ENCODE measurements at places on chromosomes 7 and 10.
A peak's percentile ranks its signal among the peaks of the same experiment; 100 is the strongest.

GRCh38 chr7:119132436-119132835 lies 907.9 kb downstream of the ANKRD7 start:
- no peak for DNase-seq

DNA sequence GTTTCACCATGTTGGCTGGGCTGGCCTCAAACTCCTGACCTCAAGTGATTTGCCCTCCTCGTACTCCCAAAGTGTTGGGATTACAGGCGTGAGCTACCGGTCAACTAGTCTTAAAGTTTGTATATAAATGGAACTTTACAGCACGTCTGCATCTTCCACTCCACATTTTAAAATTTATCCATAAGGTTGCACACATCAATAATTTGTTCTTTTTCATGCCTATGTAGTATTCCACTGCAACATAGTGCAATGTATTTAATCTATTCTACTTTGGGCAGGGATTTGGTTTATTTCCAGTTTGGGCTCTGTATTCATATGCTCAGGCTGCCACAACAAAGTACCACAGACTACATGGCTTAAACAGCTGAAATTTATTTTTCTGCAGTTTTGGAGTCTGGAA lies 90.0 kb downstream of the NPTX2 start:
- no peak for DNase-seq

- DNase-seq: no peak
These were observed 23.2 kb downstream of the ABCB4 start for GRCh38 chr7:87452279-87452678.

DNA sequence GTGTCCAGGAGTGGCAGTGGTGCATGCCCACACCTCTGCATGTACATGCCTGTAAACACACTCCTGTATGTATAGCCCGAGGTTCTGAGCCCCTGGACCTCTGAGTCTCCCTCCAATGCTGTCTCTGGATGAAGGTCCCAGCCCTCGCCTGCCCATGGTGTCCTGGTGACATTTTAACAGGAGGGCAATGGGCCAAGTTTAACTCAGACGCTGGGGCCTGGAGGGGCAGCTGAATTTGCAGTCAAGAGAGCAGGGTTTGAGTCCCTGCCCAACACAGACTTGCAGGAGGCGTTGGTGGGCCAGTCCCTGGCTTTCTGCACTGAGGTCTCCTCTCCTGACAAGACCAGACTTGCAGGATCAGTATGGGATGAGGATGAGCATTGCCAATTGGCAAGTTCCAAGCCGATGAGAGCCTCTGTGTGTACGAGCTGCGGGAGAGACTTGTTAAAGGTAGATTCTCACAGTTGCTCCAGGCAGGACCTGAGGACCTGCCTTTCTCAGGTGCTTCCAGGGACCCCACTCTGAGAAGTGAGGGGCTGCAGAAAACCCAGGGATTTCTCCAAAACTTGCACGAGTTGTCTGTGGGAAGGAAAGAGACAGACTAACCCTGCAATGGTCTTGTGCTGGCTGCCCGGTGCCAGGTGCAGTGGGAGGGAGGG lies 141.9 kb downstream of the ELFN1 start:
- no peak for DNase-seq

- no peak for DNase-seq
These were observed 24.3 kb upstream of the ACSL5 start for GRCh38 chr10:112349521-112350085.

GRCh38 chr7:130266258-130266960 lies at the start of gene CPA2:
Gene CPA2 (plus strand): TSS chr7:130266863. CDS start chr7:130266882, 19 bp downstream.
- DNase-seq: no peak

GRCh38 chr10:4127518-4128315 lies 342.7 kb upstream of the KLF6 start:
- DNase-seq: no peak

DNA sequence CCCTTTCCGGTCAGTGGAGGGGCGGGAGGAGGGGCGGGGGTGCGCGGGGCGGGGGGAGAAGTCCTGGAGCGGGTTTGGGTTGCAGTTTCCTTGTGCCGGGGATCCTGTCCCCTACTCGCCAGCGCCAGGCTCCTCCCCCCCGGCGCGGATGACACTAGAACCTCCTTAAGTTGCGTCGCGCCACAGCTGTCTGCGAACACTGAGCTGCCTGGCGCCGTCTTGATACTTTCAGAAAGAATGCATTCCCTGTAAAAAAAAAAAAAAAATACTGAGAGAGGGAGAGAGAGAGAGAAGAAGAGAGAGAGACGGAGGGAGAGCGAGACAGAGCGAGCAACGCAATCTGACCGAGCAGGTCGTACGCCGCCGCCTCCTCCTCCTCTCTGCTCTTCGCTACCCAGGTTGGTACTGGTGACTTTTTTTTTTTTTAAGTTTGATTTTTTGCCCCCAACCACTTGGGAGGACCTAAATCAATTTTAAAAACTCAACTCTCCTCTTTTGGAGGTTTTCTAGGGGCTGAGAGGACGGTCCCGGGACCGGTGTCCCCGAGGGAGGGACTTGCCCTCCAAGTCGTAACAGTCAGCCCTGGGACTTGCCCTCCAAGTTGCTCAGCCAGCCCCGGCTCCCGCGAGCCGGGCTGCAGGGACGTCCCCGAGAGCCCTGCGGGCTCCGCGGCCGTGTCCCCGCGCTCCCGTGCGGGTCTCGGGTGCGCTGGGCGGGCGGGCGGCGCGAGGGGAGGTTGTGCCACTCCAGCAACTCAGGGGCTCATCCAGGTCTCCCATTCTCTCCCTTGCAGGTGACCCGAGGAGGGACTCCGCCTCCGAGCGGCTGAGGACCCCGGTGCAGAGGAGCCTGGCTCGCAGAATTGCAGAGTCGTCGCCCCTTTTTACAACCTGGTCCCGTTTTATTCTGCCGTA lies at the start of gene GATA3:
Gene GATA3 (plus strand): TSS at position 195 of the 914 bp plus-strand sequence. CDS start 968 bp downstream, outside the sequence.
- peak; percentile 63 for DNase-seq

GRCh38 chr10:70765794-70766594 lies 19.2 kb downstream of the TBATA start:
- DNase-seq: no peak

DNA sequence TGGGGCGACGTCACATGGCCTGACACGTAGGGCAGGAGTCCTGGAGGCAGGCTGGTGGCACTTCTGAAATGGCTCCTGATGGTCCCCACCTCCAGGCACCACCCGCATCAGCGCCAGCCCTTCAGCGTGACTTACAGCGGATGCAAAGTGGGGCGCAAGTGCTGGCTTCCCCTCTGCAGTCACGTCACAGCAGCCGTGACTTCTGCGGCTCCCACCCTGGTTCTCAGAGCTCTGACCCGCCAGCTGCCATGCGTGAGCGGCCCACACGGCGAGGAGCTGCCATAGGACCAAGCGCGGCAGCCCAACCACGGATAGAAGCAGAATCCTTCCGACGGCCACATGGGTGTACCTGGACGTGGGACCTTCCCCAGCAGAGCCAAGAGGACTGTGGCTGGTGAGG lies 159.0 kb downstream of the ELFN1 start:
- DNase-seq: no peak

- DNase-seq: no peak
These were observed 21.1 kb downstream of the UNCX start for GRCh38 chr7:1253681-1254181.

DNA sequence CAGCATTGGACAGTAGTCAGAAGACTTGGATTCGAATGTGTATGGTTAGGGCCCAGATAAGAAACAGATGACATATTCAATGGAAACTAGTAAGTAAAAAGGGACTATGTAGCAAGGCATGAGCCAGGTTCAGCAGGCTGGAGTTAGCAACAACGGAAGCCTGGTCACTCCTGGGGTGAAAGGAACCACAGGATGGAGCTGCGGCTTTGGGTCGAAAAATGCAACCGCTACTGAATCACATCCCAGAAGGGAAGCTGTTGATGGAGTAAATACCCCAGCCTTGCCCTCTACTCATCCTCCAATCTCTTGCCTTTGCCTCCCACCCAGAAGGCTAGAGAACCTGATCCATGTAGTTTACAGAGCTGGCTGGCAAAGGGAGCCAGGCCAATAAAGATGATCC lies 37.5 kb upstream of the EGR2 start:
- DNase-seq: no peak

- DNase-seq: no peak
These were observed 24.8 kb upstream of the TRIM8 start for GRCh38 chr10:102619281-102619981.

GRCh38 chr7:21920936-21921335 lies 24.8 kb downstream of the CDCA7L start:
- no peak for DNase-seq

GRCh38 chr7:66452165-66452564 lies 176.5 kb upstream of the KCTD7 start:
- peak; percentile 49 for DNase-seq

DNA sequence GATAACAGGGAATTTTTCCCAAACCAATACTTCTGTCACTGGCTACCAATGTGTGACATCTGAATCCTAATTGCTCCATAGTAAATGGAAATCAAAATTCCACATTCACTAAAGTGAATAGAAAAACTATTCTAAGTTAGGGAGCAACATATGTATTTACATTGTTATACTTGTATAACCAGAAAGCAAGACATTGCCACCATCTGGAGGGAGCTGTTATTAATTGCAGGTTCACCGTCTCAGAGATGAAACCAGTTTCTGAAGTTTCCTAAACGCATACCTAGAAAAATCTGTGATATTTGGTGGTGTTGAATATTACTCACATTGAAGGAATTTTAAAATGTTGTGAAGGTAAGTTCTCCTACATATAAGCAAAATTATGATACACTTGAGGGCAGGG lies 390.1 kb downstream of the NXPH1 start:
- DNase-seq: no peak

- peak; percentile 27 for DNase-seq
These were observed 1.6 kb downstream of the POLR1F start for GRCh38 chr7:19707240-19707639.

- no peak for DNase-seq
These were observed 61.7 kb upstream of the ELN start for GRCh38 chr7:73966062-73966940.

GRCh38 chr7:125425506-125425905 lies 495.9 kb upstream of the POT1 start:
- no peak for DNase-seq

DNA sequence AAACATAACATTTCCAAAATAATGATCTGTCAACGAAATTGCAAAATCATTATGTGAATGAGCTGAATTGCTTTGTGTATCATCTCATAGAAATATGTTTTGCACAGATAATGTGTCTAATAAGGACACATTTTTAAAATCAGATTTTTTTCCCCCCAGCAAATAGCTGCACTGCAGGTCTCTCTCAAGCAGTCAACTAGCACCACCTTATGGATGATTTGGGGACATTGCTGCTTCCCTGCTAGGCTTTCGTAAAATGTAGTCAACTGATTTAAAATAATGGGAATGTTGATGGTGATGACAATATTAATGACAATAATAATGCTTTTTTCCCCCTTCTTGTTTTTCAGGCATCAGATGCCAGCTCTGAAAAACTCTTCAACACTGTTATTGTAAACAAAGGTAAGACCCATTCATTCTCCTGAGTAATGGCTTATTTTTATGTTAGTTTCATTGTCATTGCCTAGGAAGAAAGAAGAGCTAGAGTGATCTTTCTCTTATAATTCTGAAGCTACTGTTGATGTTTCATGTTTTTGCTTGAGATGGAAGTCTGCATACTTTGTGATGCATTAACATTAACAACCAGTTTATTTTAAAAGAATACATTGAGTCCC lies 433.6 kb upstream of the GALNT17 start:
- peak; percentile 72 for DNase-seq

DNA sequence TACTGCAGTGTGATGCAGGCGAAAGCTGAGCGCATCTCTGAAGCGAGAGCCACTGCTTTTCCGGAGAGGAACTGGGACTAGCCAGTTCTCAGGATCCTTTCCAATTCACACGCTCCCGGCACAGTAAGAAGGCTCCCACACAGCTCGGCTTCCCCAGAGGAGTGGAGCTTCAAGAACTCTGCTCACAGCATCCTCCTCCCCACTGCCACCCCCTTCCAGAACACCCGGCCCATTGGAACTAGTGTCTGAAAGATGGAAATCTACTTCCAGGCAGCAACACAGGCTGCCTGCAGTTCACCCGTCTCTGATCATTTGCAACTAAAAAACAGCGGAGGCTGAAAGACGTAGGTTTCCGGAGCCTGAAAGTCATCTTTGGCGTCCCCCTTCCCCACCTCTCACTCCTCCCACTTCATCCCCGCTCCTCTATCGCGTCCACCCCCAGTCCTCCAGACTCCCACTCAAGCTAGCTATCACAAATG lies at the start of gene DGKB:
Gene DGKB (minus strand): TSS at position 163 of the 479 bp plus-strand sequence.
- DNase-seq: peak; percentile 53

DNA sequence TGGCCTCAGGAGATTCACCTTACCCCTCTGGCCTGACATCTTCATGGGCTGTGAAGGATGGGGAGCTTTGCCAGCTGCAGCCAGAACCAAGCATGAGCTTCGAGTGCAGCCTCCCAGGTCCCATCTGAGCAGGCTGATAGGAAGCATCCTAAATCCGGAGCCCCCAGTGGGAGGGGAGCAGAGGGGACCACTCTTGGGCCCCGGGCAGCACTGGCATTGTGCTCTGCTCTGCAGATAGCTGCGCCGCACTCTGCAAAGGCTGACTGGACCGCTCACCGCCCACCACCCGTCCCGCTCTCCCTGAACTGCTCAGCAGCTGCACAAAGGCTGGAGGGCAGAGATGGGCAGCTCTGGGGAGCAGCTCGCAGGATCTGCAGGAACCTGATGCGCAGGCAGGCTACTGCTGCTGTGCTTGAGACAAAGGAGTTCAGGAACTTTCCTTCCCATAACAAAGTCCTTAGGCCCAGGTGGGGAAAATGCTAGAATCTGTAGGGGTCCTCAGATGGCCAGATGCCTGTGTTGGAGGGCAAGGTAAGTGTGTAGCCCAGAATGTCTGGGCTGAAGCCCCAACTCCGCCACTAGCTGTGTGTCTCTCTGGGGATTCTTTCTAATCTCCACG lies 51.8 kb downstream of the ARHGAP22 start:
- DNase-seq: no peak

DNA sequence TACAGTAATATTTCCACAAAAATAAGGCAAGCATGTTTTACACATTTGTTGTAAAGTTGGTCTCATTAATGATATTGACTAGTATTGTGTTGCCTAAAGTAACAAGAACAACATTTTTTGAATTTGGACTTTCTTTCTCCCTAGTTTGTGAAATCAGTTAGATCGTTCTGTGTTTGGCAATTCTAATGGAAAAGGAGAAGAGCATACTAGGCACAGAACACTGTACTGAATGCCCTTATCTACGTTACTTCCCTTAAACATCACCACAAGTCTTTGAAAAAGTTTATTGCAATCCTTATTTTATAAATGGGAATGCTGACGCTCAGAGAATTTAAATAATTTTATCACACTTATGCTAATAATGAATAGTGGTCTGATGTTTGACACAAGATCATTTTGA lies 372.2 kb downstream of the EXOC4 start:
- no peak for DNase-seq

DNA sequence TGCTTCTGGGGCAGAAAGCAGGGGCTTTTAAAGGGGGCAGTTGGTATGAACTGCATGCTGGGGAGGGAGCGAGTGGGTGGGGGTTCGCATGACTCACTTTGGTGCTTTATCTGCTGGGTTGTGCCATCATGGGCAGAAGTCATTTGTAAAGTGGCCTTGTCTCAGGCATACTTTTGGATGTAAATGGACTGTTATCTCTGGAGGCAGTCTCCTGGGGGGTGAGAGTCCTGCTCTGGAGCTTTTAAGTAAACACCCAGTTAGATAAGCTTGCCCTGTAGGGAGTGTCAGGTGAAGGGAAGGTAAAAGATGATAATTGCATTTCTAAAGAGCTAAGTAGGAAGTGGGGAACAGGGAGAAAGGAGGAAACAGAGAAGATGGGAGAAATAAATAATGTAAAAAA lies 1.6 kb upstream of the GSTO1 start:
- DNase-seq: no peak
